ENCODE measurements at places on chromosomes 6 and 20.

GRCh38 chr6:139060332-139060731, 31.8 kb downstream of the ABRACL start:
- no peak for DNase-seq

DNA sequence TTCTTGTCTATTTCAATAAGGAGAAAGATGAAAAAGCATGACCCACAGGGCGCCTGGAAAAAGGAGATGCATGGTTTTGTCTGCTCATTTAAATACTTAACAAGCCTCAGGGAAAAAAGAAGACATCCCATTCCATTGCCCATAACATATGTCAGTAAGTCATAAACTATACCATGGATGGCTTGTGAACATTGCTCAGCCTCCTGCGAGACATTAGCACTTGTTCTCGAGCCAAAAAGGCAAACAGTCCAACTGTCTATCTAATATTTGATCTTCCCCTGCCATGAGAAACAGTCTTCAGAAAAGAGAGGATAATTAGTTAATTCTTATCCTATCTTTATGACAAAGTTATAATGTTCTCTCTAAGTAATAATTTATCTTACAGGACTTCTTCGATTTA, 527.4 kb downstream of the HACE1 start:
- no peak for DNase-seq

GRCh38 chr6:114135363-114135971, 164.5 kb upstream of the HDAC2 start:
- DNase-seq, result no peak

DNA sequence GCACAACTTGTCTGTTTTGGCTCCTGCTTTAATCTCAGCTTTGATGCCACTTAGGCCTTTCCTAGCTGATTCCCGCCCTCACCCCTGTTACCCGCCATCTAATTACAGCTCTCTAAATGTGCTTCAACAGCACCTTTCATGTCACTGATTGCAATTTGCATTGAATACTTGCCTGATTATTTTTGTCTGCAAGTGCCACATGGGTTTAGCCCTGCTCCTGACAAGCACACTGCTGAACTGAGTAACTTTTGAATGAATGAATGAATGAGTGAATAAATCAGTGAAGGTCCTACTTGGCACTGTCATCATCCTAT, 591 bp upstream of the DCBLD1 start:
- no peak for DNase-seq

GRCh38 chr6:5497896-5498578, 236.7 kb downstream of the FARS2 start:
- no peak for DNase-seq

- no peak for DNase-seq
Measured at GRCh38 chr6:119340796-119341487, 8.6 kb downstream of the MAN1A1 start.

DNA sequence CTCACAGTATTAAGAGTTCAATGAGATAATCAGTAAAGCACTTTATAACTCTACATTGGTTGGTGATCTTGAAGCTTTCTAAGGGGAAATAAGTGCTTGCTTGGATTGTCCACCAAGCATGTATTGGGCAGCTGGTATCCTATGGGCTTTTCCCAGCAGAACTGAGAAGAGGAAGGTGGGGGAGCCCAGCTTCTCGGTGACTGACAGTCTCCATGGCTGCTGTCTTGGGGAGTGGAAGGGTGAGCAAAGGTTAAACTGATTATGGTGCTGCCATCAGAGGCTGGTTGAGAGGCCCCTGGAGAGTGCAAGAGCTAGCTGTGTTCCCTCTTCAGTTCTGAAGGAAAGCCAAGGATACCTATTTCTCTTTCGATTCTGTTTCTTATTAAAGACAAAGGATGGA, 35.5 kb upstream of the ADTRP start:
- DNase-seq, result no peak

DNA sequence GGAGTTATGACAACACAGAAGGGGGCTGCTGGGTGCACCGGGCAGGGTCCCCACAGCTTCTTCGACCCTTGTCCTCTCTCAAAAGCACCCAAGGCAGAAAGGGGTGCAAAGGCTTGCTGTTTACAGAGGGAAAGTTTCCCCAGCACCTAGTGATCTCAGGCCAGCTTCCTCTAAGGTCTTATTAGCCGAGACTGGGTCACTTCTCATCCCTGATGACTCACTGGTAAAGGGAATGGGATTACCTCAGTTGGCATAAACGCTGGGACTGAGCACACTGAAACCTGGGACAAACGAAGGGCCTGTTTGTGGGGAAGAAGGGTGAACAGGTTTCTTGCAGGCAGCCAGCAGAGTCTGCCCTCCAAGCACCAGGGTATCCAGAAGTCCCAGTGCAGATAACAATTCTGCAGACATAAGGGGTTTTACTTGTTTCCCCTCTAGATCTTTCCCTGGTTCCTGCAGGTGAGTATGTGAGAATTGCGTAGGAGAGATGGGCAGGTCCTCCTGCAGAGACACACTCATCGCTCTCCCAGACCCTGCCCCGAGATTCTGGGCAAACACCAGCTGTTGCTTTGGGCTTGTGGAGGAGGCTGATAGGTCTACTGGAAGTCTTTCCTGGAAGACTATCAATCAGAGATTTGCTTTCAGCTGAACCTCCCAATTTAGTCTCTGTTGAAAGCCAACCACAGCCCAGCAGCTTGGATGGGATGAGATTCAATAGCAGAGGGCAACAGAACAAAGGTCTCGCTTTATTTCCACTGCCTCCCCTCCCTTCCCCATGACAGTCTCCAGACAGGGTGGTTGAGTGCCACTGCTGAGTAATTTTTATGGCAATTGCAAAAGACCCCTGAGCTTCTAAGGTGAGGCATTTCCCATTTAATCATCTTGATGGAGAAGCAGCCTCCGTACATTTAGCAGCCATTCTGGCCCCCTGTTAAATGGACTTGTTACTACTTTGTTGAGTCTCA, 25.7 kb downstream of the KCNG1 start:
- no peak for DNase-seq

GRCh38 chr6:1044040-1044836, 267.7 kb upstream of the FOXQ1 start:
- no peak for DNase-seq

DNA sequence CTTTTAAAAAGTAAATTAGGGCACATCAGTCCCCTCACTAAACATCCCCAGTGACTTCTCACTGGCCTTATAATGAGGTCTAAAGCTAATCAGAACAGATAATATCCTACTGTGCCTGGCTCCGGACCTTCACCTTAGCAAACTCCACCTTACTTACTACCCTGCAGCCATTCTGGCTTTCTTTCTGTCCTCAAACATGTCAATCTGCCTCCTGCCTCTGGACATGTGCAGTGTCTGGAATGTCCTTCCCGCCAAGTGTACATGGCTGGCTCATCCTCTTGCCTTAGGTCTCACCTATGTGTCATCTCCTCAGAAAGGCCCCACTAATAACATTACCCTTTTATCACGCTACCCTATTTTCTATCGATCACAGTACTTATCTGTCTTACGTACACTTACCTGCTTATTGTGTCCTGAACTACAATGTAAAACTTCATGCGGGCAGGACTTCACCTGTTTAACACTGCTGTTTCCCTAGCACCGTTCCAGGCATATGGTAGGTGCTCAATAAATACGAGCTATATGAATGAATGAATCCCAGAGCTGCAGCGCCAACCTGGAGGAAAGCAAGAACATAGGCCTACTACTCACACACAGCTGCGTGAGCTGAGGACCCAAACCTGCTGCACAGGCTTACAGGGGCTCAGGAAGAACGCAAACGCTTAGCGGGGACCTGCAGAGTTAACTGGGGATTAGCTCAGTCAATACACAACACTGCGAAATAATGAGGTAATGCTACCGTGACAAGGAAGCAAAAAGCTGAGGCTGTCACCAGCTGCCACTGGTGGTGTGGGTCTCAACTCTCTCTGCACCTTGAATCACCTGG, 991 bp downstream of the UQCC2 start:
- DNase-seq, result no peak

- no peak for DNase-seq
Measured at GRCh38 chr6:19417713-19418112, 419.5 kb upstream of the ID4 start.

- DNase-seq, result no peak
Measured at GRCh38 chr20:50602432-50603088, 88.8 kb downstream of the RIPOR3 start.

GRCh38 chr6:96899019-96899418, 1.3 kb upstream of the NDUFAF4 start:
- no peak for DNase-seq

DNA sequence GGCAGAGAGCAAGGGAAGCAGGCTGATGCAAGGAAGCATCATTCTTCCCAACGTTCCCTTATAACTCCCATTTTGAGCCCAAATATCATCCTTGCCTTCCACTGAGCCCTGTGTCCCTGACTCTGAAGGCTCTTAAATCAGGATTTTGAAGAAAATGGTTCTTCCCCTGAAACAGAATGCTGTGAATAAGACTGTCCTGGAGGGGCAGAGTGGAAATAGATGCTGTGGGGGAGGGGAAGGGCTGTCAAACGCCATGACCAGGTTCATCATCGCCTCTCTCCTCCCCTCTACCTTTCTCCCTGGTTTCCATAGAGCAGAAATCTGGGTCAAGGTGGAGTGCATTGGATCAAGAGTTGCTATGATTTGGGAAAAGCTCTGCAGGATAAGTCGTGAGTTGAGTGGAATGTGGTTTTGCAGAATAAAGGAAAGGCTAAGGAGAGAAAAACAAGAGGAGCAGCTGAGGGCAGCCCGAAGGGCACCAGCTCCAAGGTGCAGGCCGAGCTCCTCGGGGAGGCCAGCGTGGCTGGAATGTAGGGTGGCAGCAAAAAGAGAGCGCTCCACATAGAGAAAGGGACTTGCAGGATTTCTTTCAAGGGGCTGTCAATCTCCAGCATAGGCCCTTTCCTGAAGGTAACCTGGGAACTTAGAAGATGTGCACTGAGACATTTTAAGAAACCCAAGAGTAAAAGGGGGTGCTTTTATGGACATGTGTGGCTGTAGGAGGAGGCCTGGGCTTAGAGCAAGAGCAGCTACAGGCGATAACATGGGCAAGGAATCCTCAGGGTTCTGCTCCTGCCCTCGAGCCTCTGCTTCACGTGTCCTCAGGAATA, 120.8 kb upstream of the CDYL start:
- DNase-seq, result no peak

All from cortex of kidney (tissue), 1 donor.